Tibial nerve (tissue), 4 donors: ENCODE measurements at places on chromosomes 5 and 9. TPM values are rescaled to one million over a fixed set of nuclear protein-coding genes. Genes with fewer than 3 reads are reported as not detected.

DNA sequence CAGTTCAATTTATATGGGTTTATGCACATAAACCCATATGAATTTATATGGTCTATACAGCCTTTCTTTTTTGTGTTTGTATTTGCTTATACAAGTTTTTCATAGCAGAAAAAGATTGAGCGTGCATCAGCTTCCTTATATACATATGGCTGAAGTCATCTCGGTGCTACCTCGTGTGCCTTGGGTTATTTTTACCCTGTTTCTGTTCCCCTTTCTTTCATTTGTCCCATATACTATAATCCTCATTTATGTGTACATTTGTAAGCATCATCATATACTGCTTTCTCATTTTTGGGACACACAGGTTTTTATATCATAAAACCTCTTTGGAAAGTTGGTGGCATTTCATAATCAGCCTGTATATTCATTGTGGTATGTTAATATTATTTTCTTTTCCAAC lies 107.8 kb upstream of the ADAMTSL1 start:
- no peak overlapping the region for H3K4me3 ChIP-seq
- no peaks in the 10 kb centered on the region for H3K36me3 ChIP-seq
- H3K4me1 ChIP-seq = no peaks in the 10 kb centered on the region

SCGB3A1 gene
- total RNA-seq = not detected

DNA sequence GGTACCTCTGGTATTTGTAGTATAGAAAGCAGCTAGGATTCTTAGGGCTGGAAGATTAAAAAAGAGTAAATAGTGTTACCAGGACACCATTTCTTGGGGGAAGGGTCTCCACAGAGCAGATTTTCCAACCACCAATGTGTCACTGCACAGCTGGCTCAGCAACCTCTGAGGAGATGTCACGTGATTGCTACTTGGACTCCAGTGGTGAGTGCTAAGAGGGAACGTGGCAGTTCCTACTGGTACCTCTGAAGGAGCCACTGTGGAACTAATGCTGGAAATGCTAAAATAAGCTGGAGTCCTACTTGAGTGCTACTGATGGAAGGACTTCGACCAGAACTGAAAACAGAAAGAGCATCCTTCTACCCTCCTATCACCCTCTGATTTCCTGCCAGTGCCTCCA lies 36.1 kb upstream of the SPDL1 start:
- no peak for DNase-seq
- H3K27me3 ChIP-seq = no peaks in the 10 kb centered on the region
- no peak overlapping the region for H3K4me3 ChIP-seq

DNA sequence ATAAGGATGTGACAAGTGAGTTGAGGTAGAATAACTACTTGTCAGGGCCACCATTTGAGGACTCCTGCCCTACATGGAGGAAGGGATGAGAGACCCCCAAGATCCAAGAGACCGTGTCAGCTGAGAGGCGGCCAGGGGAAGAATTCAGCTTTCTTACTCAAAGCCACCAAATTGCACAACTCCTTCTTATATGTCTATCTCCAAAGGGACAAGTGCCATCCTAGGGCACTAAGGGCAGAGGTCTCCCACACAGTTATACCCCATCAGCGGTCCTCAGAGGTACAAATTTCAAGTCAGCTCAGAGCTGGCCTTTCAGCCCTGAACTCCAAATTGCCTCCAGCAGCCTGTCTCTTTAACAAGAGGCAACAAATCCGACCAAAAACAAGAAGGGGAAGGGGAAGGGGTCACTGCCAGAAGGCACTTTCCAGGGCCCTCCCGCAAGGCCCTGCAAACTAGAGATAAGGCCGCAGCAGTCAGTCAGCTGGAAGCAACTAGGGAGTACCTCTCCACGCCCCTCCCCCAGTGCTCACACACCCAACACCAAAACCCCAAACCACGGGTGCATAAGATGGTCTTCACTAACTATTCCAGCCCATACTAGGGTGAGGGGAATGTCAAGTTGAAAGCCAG lies 6.1 kb upstream of the STOML2 start:
- H3K36me3 ChIP-seq = no peaks in the 10 kb centered on the region
- peak overlapping the region; percentile 99 for H3K27ac ChIP-seq
- H3K27me3 ChIP-seq = no peaks in the 10 kb centered on the region
- H3K4me3 ChIP-seq = no peak overlapping the region

GRCh38 chr5:52007230-52007858 lies 624.1 kb downstream of the ISL1 start:
- no peak overlapping the region for H3K27ac ChIP-seq
- no peak overlapping the region for H3K4me3 ChIP-seq
- H3K27me3 ChIP-seq = no peaks in the 10 kb centered on the region
- no peaks in the 10 kb centered on the region for H3K36me3 ChIP-seq

- DNase-seq = no peak
- H3K36me3 ChIP-seq = no peaks in the 10 kb centered on the region
- no peak overlapping the region for H3K27ac ChIP-seq
- no peaks in the 10 kb centered on the region for H3K27me3 ChIP-seq
- peaks cover 5% of the 10 kb centered on the region for H3K4me1 ChIP-seq
These were observed 5.5 kb upstream of the GALNT12 start for GRCh38 chr9:98801969-98802371.

- DNase-seq = no peak
- no peak overlapping the region for H3K27ac ChIP-seq
- H3K4me1 ChIP-seq = no peaks in the 10 kb centered on the region
These were observed 51.2 kb upstream of the SPATA31D4 start for GRCh38 chr9:81877047-81877446.

DNA sequence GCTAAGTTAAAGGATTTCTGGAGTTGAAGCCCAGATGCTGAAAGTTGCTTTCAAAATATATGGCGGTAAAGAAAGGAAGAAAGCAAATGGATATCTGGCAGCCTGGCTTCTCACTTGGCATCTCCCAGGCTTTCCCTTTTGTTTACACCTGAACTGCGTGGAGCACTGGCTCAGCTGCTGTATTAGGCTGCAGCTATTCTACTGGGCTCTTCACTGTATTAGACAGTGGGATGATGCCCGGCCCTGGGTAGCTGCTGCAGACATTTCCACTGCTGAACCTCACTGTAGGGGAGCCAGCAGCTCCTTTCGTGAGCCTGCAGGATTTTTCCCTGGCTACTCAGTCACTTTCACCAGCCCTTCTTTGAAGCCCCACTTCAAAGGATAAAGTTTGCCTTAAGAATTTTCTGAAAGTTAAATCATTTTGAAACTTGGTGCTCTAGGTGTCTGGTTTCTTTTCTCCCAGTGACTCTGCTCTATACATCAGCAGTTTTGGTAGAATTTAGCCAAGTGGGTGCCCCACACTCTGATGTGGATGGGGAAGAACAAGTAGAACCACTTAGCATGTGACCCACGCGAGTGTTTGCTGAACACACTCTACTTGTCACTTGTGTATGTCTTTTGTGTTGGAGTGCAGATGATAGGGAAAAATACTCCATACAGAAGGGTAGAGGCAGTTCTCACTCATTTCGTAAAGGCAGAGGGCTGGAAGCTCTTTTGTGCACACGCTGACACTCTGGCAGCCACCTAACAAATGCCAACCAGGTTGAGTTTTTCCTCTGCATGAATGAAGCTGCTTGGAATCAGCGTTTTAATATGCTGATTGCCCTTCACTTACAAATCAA lies 49.9 kb downstream of the C9orf152 start:
- H3K27me3 ChIP-seq = no peaks in the 10 kb centered on the region
- no peaks in the 10 kb centered on the region for H3K36me3 ChIP-seq
- DNase-seq = no peak
- no peak overlapping the region for H3K4me3 ChIP-seq
- H3K4me1 ChIP-seq = no peaks in the 10 kb centered on the region

DNA sequence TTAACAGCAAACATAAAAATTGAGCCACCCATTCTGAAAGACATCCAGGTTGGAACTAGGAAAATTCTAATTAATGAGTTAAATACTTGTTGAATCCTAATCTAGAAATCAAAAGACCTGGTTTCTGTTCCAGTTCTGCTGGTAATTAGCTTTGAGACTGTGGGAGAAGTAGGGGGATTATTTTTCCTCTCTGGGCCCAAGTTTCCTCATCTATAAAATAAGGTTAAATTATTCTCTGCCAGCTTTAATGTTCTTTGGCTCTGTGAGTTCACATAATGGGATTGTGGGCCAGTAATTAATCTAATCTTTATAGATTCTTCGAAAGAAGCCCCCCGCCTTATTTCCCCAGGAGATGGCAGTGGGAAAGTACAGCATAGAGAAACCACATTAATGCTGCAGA lies 104.6 kb downstream of the ENC1 start:
- peaks cover 20% of the 10 kb centered on the region for H3K4me1 ChIP-seq
- no peaks in the 10 kb centered on the region for H3K27me3 ChIP-seq
- H3K27ac ChIP-seq = no peak overlapping the region
- no peak for DNase-seq

DNA sequence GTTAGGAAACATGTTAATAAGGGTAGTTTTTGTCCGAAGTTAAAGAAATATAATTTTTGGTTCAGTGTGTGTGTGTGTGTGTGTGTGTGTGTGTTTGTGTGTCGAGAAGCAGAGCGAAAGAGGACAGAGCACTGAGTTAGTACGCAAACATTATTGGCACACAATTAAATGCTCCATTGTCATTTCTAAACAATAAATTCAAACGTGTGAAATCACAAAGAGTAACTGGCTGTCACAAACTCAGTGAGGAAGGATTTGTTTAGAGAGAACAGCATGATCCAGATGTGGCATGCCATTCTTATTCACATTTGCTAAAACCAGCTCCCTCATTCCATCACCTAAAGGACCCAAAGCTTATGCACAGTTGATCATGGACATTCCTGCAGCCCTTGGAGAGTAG lies 970.8 kb downstream of the DTWD2 start:
- H3K27me3 ChIP-seq = no peaks in the 10 kb centered on the region
- H3K4me3 ChIP-seq = no peak overlapping the region
- H3K4me1 ChIP-seq = no peaks in the 10 kb centered on the region
- no peak for DNase-seq
